ENCODE measurements at places on chromosomes 16 and 17.

GRCh38 chr16:66374176-66374575 is 7.7 kb downstream of the CDH5 start:
- DNase-seq, result peak; percentile 30

DNA sequence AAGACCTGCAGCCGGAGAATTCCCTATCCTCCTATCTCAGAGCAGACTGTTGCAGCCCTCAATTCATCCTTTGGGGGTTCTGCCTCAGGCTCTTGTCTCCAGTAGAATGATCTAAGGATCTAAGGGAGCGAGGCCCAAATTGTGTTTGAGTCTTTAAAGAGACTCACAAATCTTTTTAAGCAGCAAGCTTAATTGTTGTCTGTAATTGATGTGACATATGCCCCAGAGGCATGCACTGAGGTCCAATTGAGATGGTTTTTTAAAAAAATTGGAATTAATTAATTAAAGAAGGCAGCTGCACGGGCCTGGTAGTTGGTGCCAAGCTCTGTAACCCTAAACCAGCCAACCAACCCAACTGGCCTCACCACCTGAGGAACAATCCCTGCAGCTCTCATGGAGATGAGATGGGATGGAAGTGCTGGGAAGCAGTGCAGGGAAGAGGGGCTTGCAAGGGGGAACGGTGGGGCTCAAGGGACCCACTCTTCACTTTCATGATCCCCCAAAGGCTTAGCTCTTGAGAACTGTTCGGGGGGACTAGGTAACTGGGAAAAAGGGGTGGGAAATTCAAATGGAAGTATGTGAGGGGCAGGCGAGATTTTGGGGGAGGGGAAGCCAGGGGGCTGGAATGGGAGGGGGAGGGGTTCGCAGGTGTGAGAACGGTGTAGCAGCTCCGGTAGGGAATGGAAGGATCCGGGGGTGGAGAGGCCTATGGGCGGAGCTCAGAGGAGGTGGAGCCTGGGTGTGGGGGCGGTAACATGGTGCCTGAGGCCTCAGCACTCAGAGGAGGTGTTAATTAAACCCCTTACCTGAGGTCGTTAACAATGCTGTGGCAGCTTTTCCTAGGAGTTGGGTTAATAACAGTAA is 9.2 kb upstream of the ZNF652 start:
- DNase-seq, result no peak

DNA sequence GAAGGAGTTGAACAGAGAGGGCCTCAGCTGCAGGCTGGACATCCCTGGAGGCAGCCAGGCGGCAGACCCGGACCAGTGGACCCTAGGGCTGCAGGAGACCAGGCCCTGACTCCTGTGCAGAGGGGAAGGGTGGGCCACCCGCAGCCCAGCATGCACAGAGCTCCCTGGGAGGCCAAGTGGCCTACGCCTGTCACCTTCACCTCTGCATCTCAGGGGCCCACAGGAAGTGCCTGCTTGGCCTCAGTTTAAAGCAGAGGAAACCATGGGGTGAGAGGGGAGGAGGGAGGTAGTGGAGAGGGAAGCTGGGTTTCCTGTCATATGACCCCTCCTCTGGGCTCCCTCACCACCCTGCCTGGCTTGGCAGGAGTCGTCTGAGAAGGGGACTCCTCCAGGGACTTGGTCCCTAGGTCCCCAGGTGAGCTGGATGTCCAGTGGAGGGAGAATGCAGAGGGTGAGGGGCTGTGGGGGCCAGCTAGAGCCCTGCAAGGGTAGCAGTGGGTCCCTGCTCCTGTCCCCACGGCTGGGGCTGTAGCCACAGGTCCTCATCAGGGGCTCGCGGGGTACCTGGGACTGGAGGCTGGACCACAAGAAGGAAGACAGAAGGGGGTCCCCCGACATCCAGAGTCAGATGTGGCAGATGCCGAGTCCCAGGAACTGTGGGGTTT is at the start of gene TMC8:
Gene TMC8 (plus strand): TSS at position 335 of the 665 bp plus-strand sequence. CDS start 818 bp downstream, outside the sequence.
- DNase-seq, result no peak

GRCh38 chr16:4081047-4081446 is 35.2 kb downstream of the ADCY9 start:
- no peak for DNase-seq

GRCh38 chr16:83920894-83921491 is 22.1 kb downstream of the MLYCD start:
- DNase-seq, result no peak

- DNase-seq, result no peak
Observed at GRCh38 chr16:60642956-60643355, 1393.3 kb downstream of the CDH8 start.

DNA sequence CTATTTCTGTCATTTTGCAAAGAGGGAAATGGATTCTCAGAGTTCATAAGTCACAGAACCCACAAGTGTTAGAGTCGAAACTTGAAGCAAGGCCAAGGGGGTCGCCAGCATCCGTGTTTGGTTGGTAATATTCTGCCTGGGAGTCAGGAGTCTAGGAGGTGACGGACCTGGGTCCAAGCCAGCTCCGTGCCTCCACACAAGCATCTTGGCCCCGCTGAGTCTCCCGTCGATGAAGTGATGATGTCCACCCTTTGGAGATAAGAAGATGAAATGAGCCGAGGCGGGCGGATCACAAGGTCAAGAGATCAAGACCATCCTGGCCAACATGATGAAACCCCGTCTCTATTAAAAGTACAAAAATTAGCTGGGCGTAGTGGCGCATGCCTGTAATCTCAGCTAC is 53.2 kb upstream of the TNRC6C start:
- DNase-seq, result peak; percentile 25

GRCh38 chr16:79177018-79177417 is 423.5 kb downstream of the MAF start:
- DNase-seq, result no peak

Measured in RWPE2 (cell line).